Stimulated activated naive CD4-positive, alpha-beta T cell (primary cell): ENCODE measurements at places on chromosomes 11 and 22.

DNA sequence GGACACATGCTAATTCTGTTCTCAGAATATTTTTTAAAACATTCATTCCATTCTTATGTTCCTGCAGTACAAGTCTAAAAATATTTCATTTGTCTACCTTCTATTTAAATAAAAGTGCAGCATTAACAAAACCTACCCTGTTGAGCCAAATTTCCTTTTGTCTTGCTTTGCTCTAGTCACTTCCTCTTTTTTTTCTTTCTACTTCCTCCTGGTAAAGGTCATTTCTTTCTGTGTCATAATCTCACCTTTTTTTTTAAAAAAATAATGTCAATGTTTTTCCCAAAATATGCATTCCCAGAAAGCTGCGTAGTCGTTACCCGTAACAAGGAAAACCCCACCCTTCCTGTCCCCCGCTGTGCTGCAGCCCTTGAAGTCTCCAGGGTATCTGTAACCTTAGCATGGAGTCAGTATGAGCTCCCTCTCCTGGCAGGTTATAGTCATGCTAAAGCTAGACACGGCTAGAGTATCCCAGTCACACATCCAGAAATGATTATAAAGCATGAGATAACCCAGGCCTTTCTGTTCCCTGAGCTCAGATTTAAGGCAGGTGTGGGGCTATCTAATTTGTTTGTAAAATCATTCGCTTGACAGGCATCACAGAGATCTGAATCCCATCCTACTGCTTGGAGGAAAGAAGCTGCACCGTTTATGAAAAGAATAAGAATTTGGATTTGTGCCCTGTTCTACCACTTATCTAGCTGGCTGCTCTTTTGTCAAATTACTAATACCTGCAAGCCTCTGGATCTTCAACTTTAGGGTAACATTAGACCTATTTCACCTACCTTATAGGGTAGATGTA, 51.1 kb upstream of the EED start:
- DNase-seq: peak; percentile 73

DNA sequence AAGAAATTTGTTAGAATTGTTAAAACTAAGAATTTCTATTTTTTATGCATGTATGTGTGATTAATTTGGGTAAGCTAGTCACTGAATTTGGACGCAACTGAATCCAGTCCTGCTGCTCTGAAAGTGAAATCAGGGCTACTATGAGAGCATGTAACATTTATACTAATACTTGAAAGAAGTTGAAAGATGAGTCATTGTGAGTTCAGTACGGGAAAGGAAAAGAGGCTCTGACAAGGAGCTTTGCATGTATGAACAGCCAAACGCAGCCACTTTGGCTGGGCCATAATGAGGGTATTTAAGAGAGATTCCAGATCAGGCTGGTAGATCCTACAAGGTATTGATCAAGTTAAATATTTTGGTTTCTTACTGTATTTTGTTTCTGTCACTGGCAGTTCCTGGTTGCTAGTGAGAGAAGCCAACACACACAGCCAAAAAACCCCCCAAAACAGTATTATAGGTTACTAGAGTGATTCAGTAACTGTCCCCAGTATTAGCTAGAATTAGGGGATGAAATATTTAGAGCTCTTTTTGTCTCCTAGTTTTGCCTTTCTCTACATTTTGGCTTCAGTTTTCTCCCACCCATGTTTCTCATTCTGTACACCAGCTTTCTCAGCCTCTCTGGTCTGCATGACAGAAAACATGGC, 14.1 kb downstream of the AASDHPPT start:
- DNase-seq: no peak

DNA sequence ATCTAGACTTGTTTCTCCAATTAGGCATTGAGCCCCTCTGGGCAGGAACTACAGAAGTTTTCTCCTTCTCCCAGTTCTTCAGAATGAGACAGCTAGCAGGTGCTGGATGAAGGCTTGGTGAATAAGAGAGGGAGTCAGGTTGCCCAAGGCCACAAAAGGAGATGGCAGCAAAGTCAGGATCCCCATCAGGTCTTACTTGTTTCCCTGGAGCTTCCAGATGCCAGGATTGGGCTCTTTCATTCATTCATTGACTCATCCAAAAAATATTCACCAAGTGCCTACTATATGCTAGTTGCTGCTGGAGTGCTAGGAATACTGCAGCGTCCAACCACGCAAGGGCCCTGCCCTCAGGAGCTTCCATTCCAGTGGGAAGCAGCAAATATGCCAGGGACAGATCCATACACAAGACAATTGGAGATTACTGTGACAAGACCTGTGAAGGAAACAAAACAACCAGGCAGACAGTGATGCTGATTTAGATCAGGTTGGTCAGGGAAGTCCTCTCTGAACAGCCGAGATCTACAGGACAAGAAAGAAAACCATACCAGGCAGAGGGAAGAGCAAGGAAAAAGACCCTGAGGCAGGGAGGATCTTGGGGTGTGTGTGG, 24.6 kb upstream of the LMO1 start:
- DNase-seq: no peak

GRCh38 chr22:31292236-31292989, at the start of gene PIK3IP1:
PIK3IP1 (minus strand) TSS chr22:31292488; CDS start chr22:31292344, 144 bp downstream.
- peak; percentile 76 for DNase-seq

- DNase-seq: no peak
Observed at GRCh38 chr22:44099696-44100095, 75.6 kb downstream of the PARVB start.

GRCh38 chr11:86183694-86184093, 60.9 kb upstream of the EED start:
- no peak for DNase-seq

- peak; percentile 25 for DNase-seq
Observed at GRCh38 chr11:108466405-108466804, 924 bp downstream of the C11orf65 start.

DNA sequence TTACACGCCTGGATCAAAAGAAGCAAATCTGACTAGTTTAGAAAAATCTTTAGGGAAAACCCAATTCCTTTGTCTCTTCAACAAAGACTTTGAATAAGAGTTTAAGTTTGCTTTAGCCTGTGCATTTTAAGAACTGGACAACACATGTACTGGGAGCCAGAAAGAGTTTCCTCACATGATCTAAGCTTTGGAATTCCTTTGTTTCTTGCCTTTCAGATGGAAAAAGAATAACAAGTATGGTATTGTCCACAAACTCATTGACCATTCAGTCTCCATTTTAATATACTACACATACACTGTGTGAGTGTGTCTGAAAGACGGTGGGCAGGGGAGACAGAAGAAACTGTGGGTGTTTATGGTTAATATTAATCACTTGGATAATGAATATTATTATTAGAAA, 205.6 kb downstream of the MAML2 start:
- DNase-seq: no peak

GRCh38 chr11:6876914-6877313, 489 bp downstream of the OR10A4 start:
- no peak for DNase-seq

DNA sequence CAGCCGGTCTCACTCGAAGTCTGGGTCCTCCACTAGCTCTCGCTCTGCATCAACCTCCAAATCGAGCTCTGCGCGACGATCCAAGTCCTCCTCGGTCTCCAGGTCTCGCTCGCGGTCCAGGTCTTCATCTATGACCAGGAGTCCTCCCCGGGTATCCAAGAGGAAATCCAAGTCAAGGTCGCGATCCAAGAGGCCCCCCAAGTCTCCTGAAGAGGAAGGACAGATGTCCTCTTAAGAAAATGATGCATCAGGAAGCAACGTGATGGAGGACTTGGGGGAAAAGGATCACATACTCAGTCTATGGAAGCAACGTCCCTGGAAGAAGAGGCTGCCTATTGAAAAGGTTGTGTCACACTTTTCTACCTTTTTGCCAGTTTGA, 1.1 kb downstream of the SRSF8 start:
- no peak for DNase-seq

DNA sequence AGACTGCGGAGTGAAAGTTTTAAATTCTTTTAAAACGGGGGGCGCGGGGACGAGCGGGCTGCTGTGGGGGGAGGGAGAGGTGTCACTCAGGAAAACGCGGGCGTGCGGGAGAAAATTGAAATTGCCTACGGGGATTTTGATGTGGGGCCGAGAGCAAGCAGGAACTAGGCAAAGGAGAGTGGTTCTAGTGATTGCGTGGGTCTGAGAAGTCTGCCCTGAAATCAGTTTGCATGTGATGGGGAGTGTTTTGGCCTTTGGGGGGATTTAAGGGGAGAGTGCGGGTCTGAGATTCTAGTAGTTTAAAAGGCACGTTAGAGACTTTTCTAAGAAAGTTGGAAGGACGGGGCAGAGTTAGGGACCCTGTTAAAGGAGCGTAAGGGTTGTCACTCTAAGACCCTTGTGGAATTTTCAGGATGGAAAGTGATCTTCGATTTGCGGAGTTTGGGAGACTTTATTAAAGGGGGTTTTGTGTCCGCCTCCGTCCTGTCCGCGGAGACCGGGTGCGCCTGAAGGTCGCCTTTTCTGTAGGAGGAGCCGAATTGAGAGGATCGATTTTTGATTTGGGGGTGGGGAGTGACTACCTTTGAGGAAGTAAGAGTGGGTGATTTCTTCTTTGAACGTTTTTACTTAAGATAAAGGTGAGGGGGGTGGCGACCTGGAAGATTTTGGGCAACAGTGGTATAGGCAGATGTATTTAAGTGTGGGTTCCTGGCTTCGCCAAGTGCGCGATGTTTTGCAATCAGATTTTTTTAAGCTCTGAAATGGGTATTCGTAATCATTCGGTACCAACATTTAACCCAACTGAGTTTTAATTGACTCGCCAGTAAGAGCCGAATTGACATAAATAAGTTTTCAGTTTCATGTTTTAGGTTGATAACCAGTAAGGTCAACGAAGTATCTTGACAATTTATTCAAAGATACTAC, 1.1 kb downstream of the EED start:
- DNase-seq: no peak

GRCh38 chr11:110479108-110480101, 49.7 kb downstream of the FDX1 start:
- no peak for DNase-seq

DNA sequence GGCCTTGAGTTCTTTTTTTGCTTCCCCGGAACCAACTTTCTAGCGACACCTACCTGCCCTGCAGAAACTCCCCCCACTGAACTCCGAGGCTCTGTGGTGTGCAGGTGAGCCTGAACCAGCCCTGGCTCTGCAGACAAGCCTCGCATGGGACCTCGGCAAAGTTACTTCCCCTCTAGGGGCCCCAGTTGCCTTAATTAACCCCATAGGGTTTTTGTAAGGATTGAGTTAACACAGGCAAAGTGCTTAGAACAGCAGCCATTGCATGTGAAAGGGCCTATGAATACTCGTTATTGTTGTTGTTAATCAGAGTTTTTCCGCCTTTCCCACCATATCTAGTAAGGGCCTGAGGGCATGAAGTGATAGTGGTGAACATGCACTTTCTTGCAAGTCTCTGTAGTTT, 12.6 kb upstream of the SYT13 start:
- DNase-seq: no peak

GRCh38 chr11:134425816-134426536, 13.9 kb upstream of the B3GAT1 start:
- no peak for DNase-seq

- DNase-seq: no peak
Observed at GRCh38 chr11:15967966-15968365, 388.4 kb downstream of the SOX6 start.

- no peak for DNase-seq
Observed at GRCh38 chr22:22507743-22508273, 734 bp downstream of the ZNF280B start.

DNA sequence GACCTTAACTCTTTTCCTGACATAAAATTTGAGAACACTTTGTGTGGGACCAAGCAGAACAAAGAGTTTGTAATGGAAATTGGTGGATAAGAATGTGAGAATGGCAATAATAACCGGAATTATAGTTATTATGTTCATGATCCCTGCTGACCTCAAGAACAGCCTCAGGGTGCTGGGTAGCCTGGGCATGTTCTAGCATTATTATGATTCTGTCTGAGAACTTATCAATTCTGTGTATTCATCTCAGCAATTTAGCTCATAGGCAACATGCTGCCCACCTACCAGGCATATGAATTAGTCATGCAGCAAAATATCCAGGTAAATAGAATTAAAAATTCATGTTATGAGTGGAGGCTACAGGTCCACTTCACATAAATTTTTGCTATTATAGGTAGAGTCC, 61.9 kb downstream of the CTSC start:
- no peak for DNase-seq

- DNase-seq: no peak
Observed at GRCh38 chr22:31248965-31249958, 37.2 kb downstream of the LIMK2 start.

DNA sequence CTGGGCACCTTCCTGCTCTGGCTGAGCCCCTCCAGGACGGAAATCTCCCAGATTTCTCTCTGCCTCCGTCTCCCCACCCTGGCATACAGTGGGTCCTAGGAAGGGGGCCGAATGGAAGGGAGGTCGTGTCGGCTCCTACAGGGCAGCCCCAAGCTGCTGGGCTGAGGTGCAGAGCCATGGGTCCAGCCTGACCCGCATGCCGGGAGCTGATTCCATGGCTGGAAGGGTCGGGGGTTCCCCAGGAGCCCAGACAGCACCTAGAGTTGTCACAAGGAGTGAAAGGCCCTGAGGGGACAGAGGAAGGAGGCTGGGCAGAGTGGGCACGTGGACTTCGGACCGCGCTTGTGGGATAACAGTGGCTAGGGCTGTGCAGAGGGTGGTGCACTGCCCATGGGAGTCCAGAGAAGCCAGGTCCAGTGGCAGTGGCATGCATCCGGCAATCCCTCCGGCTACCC, 16.5 kb downstream of the CCND1 start:
- DNase-seq: no peak

GRCh38 chr11:118282606-118283005, 18.5 kb upstream of the MPZL2 start:
- DNase-seq: no peak

GRCh38 chr22:42934338-42934737, 77.3 kb upstream of the ARFGAP3 start:
- DNase-seq: no peak

DNA sequence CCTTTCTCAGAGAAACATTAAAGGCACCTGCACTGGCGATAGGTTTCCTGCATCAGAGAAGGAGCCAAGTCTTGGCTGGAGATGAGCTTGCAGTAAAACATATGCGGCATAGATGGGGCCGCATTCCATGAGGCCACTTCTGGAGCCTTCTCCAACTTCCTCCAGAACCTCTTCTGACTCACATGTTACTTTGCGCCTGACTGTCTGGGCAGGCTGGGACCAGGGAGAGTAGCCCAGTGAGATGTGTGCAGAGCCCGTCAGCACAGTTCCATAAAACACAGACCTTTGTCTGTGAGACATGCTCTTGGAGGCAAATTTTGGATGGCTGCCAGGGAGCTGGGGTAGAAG, 55.4 kb upstream of the BID start:
- no peak for DNase-seq
